Sigmoid colon (tissue), 7 donors: ENCODE measurements at places on chromosomes 2 and 18. TPM values are rescaled to one million over a fixed set of nuclear protein-coding genes. Genes with fewer than 3 reads are reported as not detected.

The RAB12 gene
- 69.5 TPM for total RNA-seq

DNA sequence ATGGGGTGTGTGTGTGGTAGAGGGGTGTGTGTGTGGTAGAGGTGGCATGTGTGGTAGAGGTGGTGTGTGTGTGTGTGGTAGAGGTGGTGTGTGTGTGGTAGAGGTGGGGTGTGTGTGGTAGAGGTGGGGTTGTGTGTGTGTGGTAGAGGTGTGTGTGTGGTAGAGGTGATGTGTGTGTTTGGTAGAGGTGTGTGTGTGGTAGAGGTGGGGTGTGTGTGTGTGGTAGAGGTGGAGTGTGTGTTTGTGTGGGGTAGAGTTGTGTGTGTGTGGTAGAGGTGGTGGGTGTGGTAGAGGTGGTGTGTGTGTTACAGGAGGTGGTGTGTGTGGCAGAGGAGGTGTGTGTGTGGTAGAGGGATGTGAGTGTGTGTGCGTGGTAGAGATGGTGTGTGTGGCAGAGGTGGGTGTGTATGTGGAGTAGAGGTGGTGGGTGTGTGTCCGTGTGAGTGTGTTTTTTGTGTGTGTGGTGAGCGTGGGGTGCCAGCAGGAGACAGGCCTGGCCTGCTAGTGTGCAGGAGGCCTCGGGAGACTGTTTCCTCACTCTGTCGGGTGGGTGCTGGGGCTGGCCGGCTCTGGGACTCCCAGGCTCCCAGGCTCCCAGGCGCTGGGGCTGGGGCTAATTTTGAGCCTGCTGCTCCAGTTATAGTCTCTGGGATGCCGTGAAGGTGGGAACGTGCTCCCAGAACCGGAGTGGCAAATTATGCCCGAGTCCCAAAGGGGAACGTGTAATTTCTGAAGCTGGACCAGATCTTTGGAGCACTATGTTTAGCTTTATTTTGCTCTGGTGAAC, 165.2 kb downstream of the DYSF start:
- no peaks in the 10 kb centered on the region for H3K36me3 ChIP-seq
- no peak overlapping the region for H3K27ac ChIP-seq

DNA sequence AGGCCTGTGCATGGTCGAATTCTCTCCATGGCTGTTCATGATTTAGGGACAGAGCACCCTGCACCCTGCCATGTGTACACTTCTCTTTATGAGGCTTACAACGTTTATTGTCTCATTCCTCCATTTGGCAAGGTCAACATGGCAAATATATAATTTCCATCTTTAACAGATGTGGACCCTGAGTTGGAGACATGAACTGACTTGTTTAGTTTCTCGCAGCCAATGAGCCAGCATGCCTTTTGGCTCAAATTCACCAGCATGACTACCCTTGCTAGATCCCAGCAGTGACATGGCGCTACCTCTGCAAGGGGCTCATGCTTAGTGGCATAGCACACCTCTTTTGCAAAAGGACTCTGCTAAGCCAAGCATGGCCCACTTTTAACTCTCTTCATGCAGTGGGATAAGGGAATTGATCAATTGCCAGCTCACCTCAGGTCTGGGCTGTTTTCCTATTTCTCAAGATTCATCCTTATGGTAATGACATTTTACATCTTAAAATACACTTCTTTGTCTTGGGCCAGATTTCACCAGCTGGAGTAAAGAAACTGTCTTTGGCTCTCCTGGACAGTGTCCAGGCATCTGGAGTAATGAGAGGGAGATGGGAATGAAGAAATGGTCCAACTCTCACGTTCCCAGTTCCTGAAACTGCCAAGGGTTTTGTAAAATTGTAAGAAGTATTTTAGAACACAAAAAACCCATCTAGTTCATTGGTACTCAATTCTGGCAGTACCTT, 159.5 kb downstream of the SETBP1 start:
- no peaks in the 10 kb centered on the region for H3K27me3 ChIP-seq
- peaks cover 78% of the 10 kb centered on the region for H3K4me1 ChIP-seq
- DNase-seq = peak; percentile 75
- H3K4me3 ChIP-seq = no peak overlapping the region
- H3K36me3 ChIP-seq = no peaks in the 10 kb centered on the region

- no peaks in the 10 kb centered on the region for H3K36me3 ChIP-seq
- H3K27me3 ChIP-seq = no peaks in the 10 kb centered on the region
- H3K4me3 ChIP-seq = no peak overlapping the region
- no peak for DNase-seq
- H3K27ac ChIP-seq = no peak overlapping the region
Observed at GRCh38 chr2:15768615-15769014, 171.7 kb upstream of the MYCN start.

The CDCA7 gene
- 0.33 TPM for total RNA-seq

The MYCN gene
- total RNA-seq = 0.54 TPM

The IRS1 gene
- 29.1 TPM for total RNA-seq

The MROH2A gene
- total RNA-seq = not detected

GRCh38 chr18:924987-925386, 20.3 kb downstream of the ADCYAP1 start:
- no peak overlapping the region for H3K27ac ChIP-seq
- H3K36me3 ChIP-seq = no peaks in the 10 kb centered on the region
- no peak overlapping the region for H3K4me3 ChIP-seq

The ABCB11 gene
- not detected for total RNA-seq

DNA sequence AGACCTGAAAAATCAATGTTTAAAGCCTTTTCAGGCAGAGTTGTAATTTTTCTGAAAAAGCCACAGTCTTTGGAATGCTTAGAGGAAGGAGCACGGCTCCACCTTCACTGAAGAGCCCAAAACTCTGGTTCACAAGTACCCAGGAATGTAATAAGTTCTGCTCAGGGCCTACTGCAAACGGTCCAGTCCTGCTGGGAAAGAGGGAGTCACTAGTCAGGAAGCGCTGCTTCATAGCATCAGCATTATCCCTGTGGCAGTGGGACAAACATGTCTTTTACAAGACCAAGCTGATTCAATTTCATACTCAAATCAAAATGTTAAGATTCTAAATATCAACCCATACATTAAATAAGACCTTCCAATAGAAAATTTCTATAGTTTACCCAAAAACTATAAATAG, 152.9 kb upstream of the PGAP1 start:
- H3K27me3 ChIP-seq = no peaks in the 10 kb centered on the region
- H3K4me3 ChIP-seq = no peak overlapping the region
- H3K4me1 ChIP-seq = no peaks in the 10 kb centered on the region
- no peak for DNase-seq
- H3K27ac ChIP-seq = peak overlapping the region; percentile 40
- no peaks in the 10 kb centered on the region for H3K36me3 ChIP-seq

- no peaks in the 10 kb centered on the region for H3K4me1 ChIP-seq
- no peak overlapping the region for H3K27ac ChIP-seq
Observed at GRCh38 chr18:46262856-46263255, 158.7 kb downstream of the HAUS1 start.

DNA sequence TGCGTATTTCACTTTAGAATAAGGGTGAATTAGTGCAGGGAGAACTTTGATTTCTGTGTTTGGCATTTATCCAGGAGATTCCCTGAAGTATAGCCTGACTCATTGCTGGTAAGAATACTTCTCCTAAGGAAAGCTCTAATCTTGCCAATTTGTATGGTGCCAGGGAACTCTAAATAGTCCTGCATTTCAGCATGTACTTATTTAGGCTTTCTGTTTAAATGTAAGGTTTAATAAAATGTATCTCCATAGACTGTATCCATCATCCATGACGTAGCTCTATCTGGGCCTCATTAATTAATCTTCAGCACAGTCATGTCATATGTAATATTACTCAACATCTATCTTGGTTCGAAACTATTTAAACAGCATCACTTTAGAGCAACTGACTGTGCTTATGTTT, 127.7 kb downstream of the DOK6 start:
- H3K27ac ChIP-seq = no peak overlapping the region
- H3K4me3 ChIP-seq = no peak overlapping the region
- no peaks in the 10 kb centered on the region for H3K4me1 ChIP-seq
- no peaks in the 10 kb centered on the region for H3K36me3 ChIP-seq
- no peaks in the 10 kb centered on the region for H3K27me3 ChIP-seq
- DNase-seq = no peak

DNA sequence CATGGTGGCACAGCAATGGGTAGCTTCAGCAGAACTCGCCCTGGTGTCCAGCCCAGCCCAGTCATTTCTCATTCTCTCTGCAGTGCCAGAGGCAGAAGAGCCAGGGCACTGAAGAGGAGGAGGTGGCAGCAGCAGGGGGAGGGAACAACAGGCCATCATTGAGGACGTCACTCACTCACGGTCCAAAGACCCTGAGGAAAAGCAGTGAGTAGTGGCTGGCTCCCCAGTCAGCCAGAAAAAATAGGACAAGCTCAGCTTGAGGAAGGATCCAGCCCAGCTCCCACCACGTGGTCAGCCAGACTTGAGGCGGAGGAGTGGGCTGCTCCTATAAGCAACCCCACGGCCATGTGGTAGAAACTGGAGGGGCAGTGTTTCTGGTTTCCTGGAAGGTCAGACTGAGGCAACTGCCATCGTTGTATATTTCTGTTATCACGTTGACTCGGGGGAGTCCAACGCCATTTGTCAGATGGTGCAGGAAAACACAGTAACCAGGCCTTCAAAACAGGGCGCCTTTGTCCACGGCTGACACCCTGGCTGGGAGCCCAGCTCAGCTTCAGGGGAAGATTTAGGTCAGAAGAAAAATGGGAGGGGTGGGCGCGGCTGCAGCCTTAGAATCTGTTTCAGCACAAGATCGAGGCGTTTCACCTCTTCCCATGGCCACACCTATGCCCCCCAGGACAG, 19.0 kb upstream of the TMEM247 start:
- H3K36me3 ChIP-seq = no peaks in the 10 kb centered on the region
- H3K27ac ChIP-seq = peak overlapping the region; percentile 68
- H3K4me3 ChIP-seq = no peak overlapping the region
- DNase-seq = peak; percentile 81
- peaks cover 14% of the 10 kb centered on the region for H3K4me1 ChIP-seq

DNA sequence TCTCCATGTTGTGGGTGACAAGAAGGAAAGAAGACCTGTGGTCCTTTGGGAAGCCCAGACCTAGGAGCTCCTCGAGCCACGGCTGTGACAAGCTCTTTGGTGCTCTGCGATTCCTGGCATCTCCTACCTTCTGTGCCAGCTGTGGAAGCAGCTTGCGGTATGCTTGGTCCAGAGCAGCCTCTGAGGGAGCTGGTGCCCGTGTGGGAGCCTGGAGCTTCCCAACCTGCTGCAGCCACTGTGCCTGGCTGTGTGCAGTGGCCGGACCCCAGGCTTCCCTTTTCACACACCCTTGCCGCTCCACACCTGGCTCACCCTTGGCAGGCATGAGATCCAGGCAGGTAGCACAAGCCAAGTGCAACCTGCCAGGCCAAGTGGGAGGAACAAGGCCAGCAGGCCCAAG, 1328.6 kb upstream of the SLC39A10 start:
- DNase-seq = no peak
- no peaks in the 10 kb centered on the region for H3K27me3 ChIP-seq
- H3K27ac ChIP-seq = no peak overlapping the region
- no peaks in the 10 kb centered on the region for H3K4me1 ChIP-seq
- no peak overlapping the region for H3K4me3 ChIP-seq

DNA sequence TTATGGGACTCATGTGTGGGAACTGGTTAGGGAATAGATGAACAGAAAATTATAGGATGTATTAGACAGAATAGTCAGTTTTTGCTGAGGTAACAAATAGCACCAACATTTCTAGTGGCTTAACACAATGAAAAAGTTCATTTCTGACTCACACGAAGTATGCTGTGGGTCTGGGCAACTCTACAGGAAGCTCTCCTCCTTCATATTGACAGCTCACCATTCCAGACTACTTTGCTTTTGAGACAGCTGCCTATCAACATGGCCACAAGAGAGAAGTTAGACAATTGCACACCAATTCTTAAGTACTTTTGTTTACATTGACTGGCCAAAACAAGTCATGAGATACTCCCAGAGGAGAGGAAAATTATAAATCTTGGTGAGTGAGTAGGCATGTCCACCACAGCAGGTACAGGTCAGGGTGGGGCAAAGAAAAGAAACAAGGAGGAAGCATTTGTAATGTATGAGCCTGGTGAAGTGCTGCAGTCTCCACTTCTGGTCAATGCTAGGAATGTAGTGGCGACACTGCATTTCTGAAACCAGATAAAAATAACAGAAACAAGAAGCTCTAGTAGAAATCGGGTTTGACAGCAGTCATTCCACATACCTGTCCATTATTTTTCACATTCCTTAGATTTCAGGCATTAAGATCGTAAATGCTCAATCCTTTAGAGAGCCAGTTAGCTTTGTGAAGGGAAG, 141.6 kb downstream of the ICOS start:
- no peak for DNase-seq
- H3K4me1 ChIP-seq = peaks cover 13% of the 10 kb centered on the region
- H3K27ac ChIP-seq = no peak overlapping the region
- H3K36me3 ChIP-seq = no peaks in the 10 kb centered on the region
- H3K4me3 ChIP-seq = no peak overlapping the region

The C2orf66 gene
- total RNA-seq = not detected

The COLEC11 gene
- total RNA-seq = 2.9 TPM

The GCG gene
- not detected for total RNA-seq

- H3K4me3 ChIP-seq = no peak overlapping the region
- H3K36me3 ChIP-seq = no peaks in the 10 kb centered on the region
- peaks cover 5% of the 10 kb centered on the region for H3K4me1 ChIP-seq
- no peaks in the 10 kb centered on the region for H3K27me3 ChIP-seq
- no peak for DNase-seq
Observed at GRCh38 chr18:23784832-23785245, 95.6 kb downstream of the LAMA3 start.

DNA sequence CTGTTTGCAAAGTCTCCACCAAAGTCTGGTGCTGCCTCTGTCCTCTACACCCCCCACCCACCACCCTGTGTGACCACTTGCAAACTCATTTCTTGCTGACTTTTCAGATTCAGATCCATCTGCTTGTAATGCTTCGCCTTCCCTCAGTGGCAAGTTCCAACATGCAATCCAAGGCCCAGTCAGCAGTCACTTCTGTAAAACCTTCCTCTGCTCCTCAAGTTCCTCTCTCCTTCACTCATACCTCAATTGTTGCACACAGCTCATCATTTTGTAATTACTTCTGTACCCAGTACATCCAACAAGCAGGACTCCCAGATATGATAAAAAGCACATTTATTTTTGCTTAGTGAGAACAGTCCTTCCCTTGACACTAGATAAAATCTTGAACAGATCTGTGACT, 6.5 kb upstream of the LOXHD1 start:
- DNase-seq = no peak
- no peak overlapping the region for H3K4me3 ChIP-seq
- no peaks in the 10 kb centered on the region for H3K27me3 ChIP-seq
- H3K4me1 ChIP-seq = no peaks in the 10 kb centered on the region
- no peak overlapping the region for H3K27ac ChIP-seq
- H3K36me3 ChIP-seq = no peaks in the 10 kb centered on the region

The SCYGR8 gene
- total RNA-seq = not detected
